Inflammatory macrophage (primary cell): ENCODE measurements at places on chromosomes 12 and 14.

GRCh38 chr12:52305921-52306705 is 14.8 kb upstream of the KRT81 start:
- DNase-seq = no peak

- no peak for DNase-seq
Measured at GRCh38 chr12:22396253-22396652, 61.7 kb upstream of the ST8SIA1 start.

DNA sequence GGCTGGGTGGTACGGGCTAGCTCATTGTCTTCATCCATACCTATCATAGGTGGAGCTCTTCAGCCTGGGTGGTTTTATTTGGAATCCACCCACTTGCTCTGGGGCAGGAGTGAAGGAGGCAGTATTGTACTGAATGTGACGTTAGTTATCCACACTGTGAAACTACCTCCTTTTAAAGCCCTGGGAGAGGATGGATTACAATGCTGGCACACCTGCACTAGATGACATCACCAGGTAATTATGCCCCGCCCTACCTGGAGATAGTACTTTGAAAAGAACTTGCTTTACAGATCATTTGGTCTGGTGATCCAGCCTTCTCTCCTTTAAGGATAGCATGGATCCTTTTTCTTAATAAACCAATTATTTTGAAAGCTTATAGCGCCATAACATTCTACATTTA is 78.0 kb downstream of the B4GALNT3 start:
- DNase-seq = no peak

- peak; percentile 41 for DNase-seq
Measured at GRCh38 chr14:92844204-92844603, 50.1 kb downstream of the GOLGA5 start.

DNA sequence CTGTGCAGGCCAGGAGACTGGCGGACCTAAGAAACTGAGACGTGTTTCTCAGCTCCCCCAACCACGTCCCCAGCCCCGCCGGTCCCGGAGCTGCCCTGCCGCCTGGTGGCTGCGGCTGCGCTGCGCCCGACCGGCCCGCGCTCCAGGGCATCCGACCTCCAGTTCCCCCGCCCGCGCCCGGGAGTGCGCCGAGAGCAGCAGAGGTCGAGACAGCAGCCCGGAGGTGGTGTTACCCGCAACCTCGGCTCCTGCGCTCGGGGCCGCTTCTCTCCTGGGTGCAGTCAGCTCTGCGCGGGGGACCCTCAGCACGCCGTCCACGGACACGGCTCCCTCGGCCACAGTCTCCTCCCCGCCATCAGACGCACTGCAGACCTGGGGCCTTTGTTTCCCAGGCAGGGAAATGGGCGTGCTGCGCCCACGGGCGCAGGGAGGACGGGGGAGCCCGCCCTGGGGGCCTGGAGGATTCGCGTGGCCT is 21.6 kb upstream of the GPR132 start:
- DNase-seq = peak; percentile 72

DNA sequence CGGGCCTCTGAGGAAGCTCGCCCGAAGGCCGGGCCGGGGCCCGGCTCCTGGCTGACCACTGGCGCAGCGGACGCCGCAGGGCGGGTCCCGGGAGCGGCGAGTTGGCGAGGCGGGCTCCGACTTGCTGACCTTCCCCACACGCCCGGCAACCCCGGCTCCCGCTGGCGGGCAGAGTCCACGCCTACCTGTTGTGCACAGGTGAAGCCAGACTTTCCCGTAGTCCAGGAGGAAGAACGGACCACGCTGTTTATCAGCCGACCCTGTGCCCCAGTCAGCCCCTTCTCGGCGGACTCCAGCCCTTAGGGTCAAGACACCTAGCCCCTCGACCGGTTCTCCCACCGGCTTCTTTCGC is 407 bp downstream of the HEATR5A start:
- peak; percentile 66 for DNase-seq

DNA sequence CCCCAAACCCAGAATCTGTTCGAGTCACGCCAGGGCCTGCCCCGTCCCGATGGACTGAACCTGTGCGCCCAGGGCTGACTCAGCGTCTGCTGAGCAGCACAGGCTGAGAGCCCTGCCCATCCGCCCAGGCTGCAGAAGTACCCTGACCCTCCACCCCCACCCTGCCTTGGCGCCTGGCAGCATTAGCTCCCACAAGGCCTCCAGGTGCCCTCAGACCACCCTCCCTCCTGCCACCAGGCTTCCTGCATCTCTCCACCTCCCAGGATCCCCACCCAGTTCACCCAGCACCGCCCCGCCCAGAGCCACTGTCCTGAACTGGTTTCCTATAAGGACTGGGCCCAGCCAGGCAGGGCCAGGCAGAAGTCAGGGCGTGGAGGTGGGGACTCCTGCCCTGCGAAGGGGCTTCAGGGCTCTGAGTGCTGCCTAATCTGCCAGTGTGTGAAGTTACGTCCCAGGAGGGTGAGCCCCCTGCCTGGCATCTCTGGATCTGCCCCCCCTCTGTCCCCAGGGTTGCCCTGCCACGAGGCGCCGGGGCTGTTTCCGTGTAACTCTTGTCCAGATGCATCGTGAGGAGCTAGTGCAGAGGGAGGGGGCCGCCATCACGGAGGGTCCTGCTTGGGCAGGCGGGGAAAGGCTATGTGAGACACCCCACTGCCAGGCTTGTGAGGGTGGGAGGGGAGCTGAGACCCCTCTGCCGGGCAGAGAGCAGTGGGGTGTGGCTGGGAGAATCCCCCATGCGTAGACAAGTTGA is 9.1 kb downstream of the ADSS1 start:
- DNase-seq = no peak

GRCh38 chr12:101407049-101407435 is 530 bp downstream of the ARL1 start:
- DNase-seq = no peak

DNA sequence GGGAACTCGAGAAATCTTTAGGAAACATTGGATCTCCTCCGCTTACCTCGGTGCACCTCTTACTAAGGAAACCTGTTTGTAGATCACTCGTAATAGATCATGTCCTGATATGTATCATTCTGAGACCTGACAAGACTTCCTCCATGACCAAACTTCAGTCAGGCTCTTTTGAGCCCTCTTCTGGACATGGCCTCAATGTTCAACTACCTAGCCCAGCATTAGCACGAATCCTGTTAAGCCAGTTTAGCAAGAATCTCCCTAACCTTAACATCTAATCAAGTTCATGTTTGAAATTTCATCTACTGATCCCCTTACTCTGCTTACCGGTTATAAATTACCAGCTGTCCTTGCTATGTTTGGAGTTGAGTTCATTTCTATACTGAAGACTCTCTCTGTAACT is 713.9 kb upstream of the USP15 start:
- no peak for DNase-seq

DNA sequence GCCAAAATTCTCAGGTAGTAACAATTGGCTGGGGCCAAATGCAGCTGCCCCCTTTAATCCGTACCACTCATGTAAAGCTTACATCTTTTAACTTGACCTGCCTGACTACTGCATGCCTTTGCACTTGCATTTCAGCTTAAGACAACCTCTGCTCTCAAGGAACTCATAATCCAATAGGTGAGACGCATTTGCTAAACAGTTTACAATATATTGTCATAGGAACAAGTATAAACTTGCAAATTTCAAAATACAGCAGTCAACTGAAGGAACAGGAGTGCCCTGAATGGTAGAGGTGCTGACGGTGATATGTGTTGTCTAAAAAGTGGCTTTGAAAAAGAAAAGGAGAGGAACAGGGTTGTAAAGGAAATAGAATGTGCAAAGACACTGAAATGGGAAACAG is 3.6 kb upstream of the BRMS1L start:
- no peak for DNase-seq

DNA sequence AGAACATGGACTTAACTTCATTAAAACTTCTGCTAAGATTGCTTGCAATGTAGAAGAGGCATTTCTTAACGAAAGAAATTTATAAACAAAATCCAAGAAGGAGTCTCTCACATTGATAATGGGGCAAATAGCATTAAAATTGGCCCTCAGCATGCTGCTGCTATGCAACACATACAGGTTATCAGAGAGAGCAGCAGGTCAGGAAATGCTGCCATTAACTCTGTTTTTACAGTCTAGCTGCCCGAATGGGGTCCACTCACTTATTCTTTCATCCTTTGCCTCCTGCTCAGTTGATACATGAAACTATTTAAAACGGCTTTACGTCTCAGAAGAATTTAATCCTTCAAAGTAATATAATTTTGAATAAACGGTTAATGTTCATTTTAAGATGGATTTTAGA is 620.4 kb downstream of the SLC16A7 start:
- DNase-seq = no peak

GRCh38 chr12:74111688-74112360 is 425.8 kb upstream of the ATXN7L3B start:
- no peak for DNase-seq

DNA sequence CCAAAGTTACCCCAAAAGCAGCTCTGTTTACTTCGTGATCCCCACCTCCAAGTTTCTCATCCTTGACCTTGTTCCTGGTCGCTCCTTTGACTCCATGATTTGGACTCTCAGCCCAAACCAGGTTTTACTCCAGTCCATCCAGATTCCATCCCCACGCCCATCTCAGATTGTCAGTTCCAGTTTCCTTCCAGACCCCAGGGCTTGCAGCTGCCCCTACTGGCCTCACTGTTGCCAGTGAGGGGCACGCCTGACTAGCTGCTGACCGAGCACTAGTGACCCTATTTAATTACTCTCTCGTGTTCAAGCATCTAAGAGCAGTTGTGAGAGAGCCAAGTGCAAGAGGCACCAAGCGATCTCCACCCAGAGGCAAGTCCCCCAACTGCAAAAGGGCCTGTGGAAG is 155.1 kb upstream of the FUT8 start:
- DNase-seq = no peak

DNA sequence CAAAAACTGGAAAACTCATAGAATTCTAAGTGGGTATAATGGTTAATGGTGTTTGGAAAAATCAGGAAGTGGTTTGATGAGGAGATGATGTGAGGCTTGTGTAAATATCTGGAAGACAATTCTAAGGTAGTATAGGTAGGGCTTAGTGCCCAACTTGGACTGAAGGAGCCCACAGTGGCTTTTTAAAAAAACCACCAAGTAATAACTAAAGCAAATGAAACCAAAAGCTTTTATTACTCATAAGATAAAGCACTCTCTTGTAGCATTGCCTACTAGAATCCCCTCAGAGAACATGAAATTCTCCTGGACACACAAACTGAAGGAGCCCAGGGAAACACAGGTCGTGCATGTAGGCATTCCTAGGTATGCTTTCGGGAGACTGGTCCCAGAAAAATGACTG is 324.5 kb downstream of the NELL2 start:
- DNase-seq = no peak

DNA sequence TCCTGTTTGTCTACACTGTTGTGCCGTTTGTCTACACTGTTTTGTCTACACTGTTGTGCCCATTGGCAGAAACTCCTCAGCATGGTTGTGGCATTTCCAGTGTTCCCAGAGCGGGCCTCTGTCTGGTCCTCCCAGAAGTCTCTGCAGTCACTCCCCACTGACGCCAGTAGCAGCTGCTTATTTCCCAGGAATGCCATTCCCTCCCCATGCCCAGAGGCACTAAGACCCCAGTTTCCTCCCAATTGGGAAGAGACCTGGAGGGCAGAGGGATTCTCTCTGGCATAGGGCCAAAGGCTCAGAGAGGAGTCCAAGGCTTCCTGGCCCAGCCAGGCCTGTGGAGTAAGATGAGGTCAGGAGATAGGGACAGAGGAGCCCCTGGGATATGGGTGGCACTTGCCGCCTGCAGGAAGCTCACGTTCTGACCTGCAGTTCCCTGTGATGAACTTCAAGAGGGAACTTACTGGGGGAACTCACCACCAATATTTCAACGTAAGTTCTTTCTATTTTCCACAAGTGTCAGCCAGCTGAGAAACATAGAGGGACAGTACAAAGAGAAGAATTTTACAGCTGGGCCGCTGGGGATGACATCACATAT is 69.1 kb downstream of the TNFAIP2 start:
- no peak for DNase-seq

DNA sequence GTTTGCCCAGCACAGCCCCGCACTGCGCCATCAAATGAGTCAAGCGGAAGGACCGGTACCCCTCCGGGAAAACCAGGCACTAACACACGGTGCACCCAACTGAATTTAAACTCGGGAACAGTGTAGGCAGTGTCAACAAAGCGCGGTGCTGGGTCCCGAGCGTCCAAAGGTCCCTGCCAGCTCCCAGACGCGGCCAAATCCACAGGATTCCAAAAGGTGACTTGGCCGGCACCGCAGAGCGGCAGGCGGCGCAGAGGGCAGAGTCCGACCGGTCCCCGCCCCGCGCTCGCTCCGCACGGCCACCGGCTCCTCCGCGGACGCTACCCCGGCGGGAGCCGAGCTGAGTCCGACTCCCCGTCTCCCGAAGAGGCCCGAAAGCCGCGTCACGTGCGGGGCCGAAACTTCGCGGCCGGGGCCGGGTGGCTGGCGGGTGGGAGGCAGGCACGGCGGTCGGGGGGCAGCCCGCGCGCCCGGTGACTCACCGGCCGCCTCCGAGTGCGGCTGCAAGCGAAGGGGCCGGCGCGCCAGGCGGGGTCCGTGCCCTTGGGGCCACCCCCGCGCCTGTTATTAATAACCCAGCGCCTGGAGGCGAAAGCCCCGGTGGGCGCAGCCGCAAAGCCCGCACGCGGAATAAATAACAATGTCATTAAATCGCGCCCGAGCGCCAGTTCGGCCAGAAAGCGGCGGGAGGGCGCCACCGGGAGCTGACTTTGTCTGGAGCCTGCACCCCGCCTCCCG is 863 bp downstream of the DENND5B start:
- peak; percentile 65 for DNase-seq

- DNase-seq = no peak
Measured at GRCh38 chr12:130651188-130651959, 64.7 kb downstream of the RIMBP2 start.

- DNase-seq = no peak
Measured at GRCh38 chr12:53807322-53807860, 55.6 kb upstream of the CISTR start.

- no peak for DNase-seq
Measured at GRCh38 chr12:107126796-107127481, 33.6 kb upstream of the CRY1 start.

DNA sequence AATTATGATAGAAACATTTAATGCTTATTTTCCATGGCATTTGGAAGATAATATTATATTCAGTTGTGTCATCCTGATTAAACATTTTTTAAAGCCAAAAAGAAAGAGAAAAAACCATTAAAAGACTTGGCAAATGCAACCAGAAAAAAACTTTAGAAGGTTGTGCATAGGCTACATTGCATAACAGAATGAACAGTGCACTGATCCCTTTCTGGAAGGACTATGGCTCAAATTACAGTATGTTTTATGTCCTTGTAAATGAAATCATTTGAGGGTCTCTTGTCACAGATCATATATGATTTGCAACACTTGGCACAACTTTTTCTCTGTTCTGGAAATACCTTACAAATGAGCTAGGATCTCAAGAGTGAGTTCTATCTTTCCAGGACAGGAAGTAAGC is 275.2 kb upstream of the FLRT2 start:
- DNase-seq = no peak
